ENCODE measurements at places on chromosomes 4 and X.

DNA sequence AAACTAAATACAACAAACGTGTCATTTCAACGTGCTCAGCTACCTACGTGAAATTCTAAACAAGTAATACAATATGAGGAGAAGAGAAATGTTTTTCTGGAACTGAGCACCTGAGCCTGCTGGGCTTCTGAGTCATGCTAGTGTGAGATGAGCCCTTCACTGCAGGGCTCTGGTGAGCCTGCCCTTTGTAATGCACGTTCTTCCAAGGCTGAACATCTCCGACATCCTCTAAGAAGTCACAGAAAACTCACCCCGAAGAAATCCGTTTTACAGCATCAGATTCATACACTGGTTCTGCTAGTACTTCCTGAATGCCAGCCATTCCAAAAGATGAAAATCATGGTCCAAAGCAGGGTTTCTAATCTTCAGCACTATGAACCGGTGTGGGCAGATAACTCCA lies 157.1 kb downstream of the AMELX start:
- DNase-seq, result no peak

DNA sequence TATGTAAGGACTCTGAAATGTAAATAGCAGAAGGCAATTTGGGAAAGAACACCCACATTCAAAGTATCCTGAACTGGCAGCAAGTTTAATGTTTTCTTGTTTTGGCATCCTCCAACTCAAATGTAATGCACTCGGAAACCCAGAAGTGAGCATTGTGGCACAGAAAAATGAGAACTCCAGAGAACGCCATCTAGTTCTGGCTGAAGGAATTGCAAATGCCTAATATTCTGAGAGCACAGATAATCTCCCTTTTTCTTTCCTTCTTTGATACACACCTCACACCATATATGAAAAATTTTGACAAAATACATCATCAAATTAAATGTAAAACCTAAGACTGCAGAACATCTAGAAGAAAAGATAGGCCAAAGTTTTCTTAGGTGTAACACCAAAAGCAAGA lies 52.1 kb downstream of the PWWP3B start:
- DNase-seq, result no peak

- no peak for DNase-seq
Measured at GRCh38 chr4:20829617-20830357, 129.5 kb downstream of the PACRGL start.

GRCh38 chr4:165861363-165861762 lies 11.7 kb upstream of the TLL1 start:
- no peak for DNase-seq
